ENCODE measurements at places on chromosomes 5 and 9.

GRCh38 chr5:169921384-169921783 lies 58.9 kb downstream of the INSYN2B start:
- no peak for DNase-seq

- no peak for DNase-seq
Measured at GRCh38 chr9:92440751-92441046, 16.4 kb upstream of the OMD start.

GRCh38 chr5:169637549-169638121 lies 560 bp downstream of the DOCK2 start:
- DNase-seq = no peak

DNA sequence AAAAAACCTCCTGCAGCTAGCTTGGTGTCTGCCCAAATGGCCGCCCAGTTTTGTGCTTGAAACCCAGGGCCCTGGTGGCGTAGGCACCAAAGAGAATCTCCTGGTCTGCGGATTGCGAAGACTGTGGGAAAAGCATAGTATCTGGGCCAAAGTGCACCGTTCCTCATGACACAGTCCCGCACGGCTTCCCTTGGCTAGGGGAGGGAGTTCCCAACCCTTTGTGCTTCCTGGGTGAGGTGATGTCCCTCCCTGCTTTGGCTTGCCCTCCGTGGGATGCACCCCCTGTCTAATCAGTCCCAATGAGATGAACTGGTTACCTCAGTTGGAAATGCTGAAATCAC lies 83.0 kb upstream of the JAK2 start:
- no peak for DNase-seq

DNA sequence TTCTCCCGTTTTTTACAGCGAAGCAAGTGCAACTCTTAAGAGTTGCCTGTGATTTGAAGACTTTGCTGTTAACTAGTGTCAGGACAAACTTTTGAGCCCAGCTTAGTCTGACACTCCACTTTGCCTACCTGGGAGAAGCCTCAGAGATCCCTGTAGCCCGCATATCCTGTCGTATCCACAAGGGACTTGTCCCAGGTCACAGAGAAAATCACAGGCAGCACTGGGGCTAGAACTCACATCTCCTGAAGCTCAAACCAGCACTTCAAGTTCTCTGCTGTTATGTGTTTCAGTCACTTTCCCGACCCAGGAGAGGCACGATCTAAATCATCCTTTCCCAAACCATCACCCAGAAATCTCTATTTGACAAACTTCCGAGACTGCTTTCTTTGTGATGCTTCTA lies 584.5 kb downstream of the ACTL7B start:
- DNase-seq = no peak

DNA sequence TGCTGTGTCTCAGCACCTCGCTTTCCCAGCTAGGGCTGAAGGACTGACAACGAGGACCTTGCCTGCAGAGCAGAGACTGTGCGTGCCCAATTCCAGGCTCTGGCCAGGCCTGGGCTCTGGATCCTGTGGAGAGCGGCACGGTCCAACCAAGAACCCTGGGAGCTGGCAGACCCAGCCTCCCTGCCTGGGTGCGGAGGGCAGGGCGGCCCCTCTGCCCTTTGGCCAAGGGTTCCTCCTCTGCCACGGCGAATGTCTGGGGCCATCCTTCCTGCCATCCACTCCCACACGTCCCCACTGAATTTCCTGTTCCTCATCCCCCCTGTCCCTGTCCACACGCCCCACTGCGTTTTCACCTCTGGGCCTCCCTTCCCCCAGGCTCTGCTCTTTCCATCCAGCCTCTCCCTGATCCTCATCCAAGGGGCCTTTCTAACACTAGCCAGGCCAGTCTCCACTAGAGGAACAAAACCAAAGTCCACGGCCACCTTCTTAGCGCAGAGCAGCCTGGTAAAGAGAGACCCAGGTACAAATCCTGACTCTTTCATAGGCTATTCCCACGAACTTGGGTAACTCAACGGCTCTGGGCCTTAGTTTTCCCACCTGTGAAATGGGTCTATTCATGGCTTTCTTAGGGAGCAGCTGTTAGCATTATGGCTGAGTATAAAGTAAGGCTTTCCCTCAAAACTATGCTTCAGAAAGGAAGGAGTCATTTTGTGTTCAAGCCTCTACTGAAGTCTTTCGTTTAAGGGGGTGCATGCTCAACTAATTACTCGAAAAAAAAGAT lies 95.5 kb upstream of the PHYKPL start:
- no peak for DNase-seq

DNA sequence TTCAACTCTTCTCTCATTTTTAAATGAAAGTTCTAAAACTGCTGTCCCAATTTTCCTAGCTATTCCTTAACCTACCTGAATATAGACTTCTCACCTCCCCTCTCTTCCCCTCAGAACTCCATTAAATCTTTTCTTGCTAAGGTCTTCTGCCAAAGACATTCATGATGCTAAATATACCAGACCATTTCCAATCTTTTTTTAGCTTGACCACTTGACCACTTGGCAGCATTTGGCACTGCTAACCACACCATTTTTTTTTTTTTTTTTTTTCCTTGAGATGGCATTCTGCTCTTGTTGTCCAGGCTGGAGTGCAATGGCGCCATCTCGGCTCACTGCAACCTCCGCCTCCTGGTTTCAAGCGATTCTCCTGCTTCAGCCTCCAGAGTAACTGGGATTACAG lies 3.6 kb upstream of the ZNF131 start:
- DNase-seq = no peak

- no peak for DNase-seq
Measured at GRCh38 chr5:96207420-96207819, 225.6 kb downstream of the PCSK1 start.

DNA sequence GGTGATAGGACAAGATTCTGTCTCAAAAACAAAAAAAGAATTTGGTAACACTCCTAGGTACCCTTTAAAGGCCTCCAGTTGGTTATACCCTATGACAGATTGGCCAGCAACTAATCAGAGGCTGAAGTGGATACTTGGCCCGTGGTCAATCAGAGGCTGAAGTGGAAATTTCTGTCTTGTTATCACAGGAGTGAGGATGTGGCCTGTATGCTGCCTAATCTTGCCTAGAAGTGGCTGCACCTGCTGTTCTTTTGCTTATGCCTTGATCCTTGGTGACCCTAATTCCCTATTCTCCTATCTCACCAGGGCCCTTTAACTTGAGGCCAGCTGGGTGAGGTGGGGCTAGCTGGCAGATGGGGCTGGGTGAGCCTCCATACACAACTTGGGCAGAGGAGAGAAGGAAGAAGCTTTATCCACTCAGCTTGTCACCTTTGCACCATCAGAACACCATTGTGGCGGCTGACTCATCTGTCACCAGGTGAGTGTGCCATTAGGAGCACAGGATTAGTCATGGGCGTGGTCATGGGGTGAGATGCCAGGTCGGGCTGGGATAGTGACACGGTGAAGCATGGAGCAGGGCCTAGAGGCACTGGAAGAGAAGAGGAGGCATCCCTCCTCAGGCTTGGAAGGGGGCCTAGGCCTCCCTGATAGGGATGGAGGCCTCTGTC lies 41.5 kb downstream of the SAR1B start:
- DNase-seq = no peak

DNA sequence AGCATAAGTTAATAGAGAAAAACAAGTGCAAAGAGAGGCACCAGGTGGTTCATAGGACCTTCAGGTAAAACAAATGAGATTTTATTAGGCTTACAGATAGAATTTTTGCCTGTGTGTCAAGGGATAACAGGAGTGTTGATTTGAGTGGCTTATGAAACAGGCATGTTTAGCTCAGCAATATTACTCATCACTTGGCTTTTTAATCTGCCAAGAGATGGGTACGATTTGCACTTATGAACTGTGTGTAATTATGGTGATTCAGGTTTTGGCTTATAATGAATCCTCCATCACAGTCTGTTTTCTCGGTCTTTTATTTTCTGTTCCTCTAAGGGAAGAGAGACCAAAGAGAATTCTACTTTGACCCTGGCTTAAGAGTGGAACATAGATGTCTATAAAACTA lies 199.3 kb downstream of the DMRTA1 start:
- DNase-seq = no peak

- no peak for DNase-seq
Measured at GRCh38 chr9:130465383-130466096, 20.8 kb downstream of the ASS1 start.

- peak; percentile 60 for DNase-seq
Measured at GRCh38 chr9:131635285-131635684, 90.0 kb downstream of the PRRT1B start.

- no peak for DNase-seq
Measured at GRCh38 chr5:82068723-82069122, 96.9 kb downstream of the ATG10 start.

DNA sequence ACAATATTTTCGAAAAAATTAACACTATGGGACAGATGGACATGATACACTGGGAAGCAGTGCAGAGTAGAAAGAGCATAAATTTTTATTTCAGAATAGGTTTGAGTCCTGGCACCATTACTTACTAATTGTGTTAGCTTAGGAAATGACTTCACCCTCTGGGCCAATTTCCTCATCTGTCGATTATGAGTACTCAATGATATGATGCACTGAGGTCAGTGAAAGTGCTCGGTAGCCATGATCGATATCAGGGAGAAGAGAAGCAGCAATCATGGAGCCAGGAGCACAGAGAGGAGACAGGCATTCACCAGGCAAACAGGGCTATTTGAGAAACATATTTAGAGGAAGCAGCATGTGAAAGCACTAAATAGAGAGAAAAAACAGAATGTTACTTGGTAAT lies 29.4 kb downstream of the NR6A1 start:
- no peak for DNase-seq

GRCh38 chr5:113163328-113163727 lies 186.7 kb downstream of the DCP2 start:
- DNase-seq = no peak

DNA sequence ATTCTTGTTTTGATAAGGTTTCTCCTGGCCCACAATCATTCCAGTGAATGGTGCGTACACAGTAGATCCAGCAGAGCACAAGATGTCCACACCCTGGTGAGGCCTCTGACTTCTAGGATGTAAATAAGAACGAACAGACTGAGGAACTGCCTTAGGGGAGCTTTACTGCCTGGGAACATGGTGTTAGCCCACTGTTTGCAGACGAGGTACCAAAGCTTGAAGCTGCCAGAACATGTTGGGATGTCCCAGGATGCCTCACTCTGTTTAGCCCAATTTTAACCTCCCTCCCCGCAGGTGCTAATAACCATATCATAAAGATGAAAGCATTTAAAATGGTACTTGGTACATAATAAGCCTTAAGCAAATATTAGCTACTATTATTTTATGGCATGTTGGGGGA lies 3.5 kb downstream of the LECT2 start:
- no peak for DNase-seq

DNA sequence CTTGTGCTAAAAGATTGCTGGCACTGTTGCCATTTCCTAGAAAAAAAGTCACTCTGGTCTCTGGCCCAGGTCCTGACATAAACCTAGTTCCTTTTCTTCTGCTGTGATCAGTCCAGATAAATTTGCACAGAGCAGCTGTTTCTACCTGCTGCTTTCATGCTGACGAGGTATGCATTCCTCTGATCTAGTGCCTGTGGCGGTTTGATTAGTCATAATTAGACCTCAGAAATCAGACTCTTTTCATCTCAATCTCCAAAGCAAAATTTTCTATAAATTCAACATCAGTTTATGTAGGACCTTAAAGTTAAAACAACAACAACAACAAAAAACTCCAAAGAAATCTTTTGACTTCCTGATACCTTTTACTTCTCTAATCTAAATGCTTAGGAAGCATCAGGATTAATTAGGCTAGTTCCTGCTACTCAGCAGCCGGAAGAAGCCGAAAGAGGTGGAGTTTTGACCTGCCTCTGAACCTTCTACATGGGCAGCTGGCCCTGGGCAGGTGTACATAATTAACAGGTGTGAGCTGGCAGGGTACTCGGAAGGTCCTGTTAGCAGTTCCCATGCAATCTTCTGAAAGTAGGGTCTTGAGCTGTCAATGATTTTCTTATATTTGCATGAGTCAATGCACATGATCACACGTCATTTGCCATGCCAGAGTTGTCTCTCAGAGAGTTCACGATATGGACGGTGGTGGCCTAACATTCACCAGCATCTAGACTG lies 83.3 kb upstream of the CCDC112 start:
- DNase-seq = no peak

DNA sequence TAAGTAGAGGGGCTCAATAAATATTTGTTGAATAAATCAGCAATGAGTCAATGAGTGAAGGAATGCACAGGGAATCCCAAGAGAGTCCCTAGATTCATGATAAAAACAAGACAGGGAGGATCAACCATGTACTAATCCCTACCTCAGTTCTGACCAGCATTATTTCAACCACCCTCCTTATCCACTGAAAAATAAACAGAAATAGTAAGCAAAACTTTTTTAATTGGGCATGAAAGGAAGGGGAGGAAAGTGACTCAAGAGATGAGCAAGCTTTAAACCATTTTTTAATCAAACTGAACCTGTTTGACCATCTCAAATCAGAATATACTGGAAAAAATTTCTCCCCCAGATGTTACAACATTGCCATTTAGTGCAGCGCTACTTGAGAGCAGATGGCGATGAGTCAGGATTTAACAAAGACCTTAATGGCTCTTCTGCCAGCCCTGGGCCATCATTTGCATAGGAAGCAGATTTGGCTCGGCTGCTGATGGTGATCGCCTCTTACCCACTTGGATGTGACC lies 194.8 kb upstream of the SLC30A5 start:
- peak; percentile 47 for DNase-seq

DNA sequence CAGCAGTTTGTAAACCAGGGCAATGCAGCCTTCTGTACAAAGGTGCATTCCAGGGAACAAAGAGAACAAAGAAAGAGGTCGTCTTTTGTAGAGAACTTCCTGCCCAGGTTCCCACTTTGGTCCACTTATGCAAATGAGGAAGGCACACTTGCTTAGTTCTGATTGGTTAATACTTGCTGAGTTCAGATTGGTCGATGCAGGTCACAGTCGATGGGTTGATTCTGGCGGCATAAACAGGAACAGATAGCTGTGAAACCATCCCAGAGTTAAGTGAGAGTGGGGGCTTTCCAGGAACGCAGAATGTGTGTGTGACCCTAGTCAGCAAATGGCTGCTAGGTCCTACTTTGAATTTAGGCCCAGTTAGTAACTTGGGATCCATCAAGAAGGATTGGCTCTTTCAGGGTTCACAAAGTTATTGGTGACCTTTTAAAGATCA lies 1.8 kb upstream of the ADAMTS13 start:
- no peak for DNase-seq

DNA sequence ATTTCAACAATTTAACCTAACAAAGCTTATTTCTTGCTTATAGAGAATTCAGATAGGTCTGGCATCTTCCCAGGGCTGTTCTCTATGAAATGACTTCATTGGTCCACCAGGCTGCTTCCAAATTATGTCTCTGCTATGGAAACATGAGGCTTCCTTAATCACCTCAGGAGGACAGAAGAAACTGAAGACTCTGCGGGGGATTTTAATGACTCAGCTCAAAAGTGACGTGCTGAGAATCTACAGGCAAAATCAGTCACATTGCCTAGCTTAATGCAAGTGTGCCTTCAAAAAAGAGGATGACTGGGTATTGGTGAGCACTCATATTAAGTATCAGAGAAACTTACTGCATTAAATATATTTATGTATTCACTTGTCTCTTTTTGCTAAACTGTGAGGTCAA lies 315.5 kb upstream of the RGMB start:
- peak; percentile 45 for DNase-seq

DNA sequence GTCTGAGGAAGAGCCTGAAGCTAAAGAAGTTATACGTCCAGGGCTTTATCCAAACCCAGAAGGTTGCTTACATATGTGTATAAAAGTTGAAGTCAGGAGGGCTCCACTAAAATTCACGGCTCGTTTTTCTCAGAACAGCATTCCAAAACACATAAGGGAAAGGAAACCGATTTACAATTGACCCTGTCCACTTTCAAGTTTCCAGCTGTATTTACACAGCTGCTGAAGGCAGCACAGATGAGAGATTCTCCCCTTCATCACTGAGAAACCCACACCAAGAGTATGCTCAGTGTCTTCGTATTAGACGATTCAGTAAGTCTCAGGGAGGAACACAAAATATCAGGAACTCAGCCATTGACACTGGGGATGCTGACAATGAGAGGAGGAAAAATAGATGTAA lies 5.9 kb upstream of the NREP start:
- DNase-seq = no peak
